ENCODE measurements at places on chromosomes 6 and 20.

GRCh38 chr20:17568972-17569521, 828 bp upstream of the DSTN start:
- peak; percentile 47 for DNase-seq

DNA sequence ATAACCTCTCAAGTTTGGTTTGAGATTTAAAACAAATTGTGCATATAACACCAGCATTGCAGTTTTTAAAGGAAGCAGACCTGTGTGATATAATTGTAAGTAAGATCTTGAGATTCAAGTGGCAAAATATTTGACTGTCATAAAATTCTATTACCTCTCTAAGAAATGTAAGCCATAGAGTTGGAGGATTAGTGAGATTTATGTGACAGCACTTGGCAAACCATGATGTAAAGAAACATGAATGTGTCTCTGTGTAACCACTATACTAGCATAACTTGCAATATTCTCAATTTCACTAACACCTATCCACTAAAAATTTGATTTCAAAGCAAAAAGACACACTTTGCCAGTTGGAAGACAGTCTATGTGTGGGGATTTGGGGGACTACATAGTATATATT, 190.2 kb upstream of the SSTR4 start:
- no peak for DNase-seq

GRCh38 chr6:137949686-137950390, 82.8 kb downstream of the TNFAIP3 start:
- DNase-seq = no peak

DNA sequence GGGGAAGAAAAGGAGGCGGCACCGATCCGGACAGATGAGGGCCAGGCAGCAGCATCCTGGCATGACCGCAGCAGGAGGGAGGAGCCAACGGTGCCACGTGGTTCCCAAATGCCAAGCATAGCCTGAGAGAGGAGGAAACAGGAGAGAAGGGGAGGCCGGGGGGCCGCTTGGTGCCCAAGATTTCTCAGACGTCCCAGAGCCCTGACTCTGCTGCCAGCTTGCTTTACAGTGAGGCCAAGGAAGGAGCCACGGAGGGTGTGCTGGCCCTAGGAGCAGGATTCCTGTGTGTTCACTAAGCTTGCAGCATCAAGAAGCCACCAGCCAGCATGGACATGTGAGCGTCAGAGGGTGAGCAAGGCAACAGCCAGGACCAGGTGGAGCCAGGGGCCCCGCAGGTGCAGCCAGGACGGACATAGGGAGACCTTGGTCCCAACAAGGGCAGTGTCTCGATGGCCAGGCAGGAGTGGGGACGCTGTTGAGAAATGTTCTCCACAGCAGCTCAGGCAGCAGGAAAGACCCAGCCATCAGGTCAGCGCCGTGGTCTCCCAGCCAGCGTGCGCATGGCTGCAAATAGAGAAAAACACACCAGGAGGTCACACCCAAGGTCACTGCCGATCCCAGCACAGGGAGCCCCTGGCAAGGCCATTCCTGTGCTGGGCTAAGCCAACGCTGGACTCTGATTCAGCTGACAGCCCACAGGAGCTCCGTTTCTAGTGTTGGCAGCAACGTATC, 143.7 kb downstream of the DLL1 start:
- no peak for DNase-seq

DNA sequence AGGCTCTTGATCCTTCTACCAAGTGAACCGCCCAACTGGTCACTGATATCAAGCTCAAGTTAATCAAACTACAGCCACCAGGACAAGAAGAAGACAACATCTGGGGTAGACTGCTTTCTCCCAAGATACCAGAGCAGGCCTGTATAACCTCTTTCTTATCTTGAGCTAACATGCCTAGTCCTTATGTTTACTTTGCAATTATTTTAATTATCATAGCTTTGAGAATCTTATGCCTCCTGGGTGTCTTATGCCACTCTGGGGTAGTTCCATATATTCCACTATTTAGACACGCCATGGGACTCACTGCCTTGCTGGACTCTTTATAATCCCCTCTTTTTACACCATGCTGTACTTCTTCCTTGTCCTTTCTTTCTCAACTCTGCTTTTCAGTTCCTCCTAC, 41.5 kb upstream of the ECI2 start:
- no peak for DNase-seq

DNA sequence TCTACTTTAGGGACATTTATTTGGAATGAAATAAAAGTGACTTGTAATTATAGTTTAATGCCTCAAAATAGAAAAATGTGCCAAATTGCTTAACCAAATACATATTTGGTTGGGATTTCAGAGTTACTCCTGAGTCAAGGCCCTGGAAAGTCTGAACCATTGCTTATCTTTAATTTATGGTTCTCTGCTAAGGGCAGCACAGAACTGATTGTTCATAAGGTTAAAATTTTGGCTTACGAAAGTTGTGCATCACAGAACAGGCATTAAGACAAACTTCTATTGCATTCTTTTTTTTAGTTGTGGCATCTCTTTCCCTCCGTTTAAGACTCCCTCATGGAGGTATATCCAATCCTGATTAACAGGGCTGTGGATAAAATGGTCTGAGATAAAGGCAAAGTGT, 92.2 kb upstream of the TENT5A start:
- DNase-seq = no peak

DNA sequence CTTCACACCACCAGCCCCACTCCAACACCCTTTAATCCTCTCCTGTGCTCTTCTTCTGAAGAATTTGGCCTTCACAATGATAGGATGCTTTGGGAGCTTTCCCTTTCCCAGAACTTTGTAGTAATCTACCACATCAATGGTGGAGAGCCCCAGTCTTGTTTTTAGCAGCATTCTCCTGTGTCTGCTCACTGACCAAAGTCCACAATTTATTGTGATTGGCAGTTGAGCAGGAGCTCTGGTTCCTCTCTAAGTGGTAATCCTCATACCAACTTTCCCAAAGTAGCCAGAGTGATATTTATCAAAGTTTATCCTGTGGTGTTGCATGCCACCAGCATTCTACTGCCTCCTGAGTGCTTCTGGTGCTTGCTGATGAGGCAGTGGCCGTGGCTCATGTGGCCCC, 29.0 kb upstream of the OPN5 start:
- DNase-seq = no peak

DNA sequence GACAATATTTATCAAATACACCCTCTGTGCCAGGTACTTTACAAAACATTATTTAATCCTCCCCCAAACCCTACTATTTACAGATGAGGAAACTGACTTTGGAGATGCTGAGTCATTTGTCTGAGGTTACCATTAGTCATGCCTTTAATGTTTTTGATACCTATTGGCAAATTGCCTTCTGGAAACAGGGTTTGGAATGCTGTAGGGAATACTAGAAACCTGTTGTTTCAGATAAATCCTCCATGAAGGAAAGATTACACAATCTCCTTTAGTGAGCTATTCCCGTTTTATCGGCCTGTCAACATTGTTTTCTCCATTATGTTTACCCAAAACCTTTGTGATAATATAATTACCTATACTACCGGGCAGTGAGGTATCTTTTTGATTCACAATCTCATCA, 93.6 kb upstream of the ADGRF1 start:
- no peak for DNase-seq

- no peak for DNase-seq
Measured at GRCh38 chr6:21781128-21781527, 187.6 kb downstream of the SOX4 start.

DNA sequence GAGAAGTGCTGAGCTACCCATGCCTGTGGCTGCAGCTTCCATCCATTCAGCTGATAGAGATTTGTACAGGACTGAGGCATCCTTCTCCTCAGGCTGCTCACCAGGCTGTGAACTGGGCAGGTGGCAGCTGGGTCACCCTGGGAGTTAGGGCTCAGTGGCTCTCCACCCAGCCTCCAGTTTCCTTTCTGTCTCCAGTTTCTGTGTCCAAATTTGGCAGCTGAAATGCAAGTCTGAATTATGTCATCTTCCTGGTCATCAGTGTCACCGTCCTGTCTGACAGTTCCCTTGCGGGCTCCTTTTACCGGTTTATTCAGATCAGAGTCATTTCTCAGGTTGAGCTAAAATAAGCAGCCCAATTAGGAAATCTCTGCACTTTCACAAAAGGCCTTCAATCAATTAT, 93.3 kb downstream of the EDN1 start:
- no peak for DNase-seq

- no peak for DNase-seq
Measured at GRCh38 chr6:137702791-137703424, 164.2 kb upstream of the TNFAIP3 start.

GRCh38 chr6:41439524-41440418, 104.4 kb downstream of the NCR2 start:
- no peak for DNase-seq

DNA sequence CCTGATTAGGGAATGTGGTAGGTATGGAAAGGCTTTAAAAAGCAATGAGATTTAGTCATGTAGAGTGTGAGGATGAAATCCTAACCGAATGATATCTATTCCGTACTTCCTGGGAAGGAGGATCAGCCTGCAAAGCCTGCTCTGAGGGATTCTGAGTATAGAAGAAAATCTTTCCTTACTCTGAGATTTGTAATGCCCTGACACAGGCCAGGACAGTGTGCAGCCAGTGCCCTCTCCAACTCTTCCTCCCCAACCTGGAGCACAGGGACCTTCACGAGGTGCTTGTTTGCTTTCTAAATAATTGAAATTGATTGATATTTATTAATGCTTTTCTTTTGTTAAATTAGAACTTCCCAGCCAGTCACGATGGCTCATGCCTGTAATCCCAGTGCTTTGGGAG, 131.6 kb downstream of the ADGRG6 start:
- DNase-seq = no peak

- no peak for DNase-seq
Measured at GRCh38 chr20:34525709-34526416, 9.6 kb downstream of the DYNLRB1 start.

- no peak for DNase-seq
Measured at GRCh38 chr6:85431271-85431670, 18.6 kb upstream of the NT5E start.

DNA sequence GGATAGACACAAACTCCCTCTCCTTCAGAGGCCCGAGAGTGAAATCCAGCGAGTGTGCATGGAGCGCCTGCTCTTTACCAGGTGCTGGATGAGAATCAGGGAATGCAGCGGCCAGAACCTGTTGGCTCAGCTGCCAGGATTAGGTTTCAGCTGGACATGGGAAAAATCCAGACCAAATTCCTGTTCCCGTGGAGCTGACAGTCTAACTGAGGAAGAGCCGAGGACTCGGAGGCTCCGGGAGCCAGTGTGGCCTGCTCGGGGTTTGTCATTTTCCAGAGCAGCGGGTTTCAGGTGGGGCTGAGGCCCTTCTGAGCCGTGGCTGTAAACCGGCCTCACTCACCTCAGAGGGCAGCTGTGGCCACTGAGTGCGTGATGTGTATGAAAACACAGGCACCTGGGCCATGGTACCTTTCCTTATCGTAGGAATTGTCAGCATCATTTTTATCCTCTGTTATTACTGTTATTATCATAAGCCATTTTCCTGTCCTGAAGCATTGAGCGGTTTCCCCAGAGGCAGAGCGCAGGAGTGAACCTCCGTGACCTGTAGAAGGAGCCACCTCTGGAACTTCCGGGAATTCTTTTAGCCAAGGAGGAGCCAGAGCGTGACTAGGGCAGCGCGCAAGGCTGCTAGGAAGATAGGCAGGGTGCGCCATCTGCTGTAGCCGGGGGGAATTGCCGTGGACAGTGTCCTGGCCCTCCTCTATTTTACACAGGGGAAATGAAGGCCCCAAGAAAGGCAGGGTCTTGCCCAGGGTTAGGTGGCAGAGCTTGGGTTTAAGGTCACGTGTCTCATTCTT, 27.3 kb downstream of the PKIG start:
- no peak for DNase-seq

- no peak for DNase-seq
Measured at GRCh38 chr20:36549942-36550789, 8.8 kb downstream of the MYL9 start.

- no peak for DNase-seq
Measured at GRCh38 chr6:38166411-38167240, 347.1 kb downstream of the ZFAND3 start.

DNA sequence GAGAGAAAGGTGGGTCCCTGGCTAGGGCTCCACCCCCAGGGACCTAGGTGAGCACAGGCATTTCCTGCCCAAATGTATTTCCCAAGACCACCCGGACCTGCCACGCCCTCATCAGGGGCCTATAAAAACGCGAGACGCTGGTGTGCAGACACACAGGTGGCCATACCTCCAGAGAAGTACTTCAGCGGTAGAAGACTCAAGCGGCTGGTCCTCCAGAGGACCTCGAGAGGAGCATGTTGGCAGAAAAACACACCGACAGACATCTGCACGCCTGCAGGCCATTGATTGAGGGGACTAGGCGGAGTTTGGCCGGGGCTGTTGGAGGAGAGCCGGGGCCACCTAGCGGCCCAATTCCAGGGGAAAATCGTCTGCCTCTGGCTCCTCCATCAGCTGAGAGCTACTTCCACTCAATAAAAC, 695.8 kb upstream of the MMS22L start:
- DNase-seq = no peak

DNA sequence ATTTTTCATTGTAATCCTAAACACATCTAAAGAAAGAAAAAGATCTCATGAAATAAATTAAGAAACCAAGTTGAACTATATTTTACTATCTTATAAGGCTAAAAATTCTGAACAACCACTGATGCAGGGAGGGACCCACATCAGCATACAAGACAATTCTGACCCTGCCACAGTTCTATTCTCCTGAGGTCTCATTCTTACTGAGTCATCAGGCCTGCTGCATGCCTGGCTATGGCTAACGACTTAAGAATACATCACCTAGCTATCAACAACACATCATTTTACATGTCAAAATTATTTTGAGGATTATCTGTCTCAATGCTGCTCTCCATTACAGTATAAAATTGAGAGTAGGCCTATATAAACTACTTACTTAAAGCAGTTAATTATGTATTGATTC, 52.9 kb downstream of the FBXL4 start:
- no peak for DNase-seq

- DNase-seq = no peak
Measured at GRCh38 chr6:29728173-29728874, 5.1 kb downstream of the HLA-F start.

DNA sequence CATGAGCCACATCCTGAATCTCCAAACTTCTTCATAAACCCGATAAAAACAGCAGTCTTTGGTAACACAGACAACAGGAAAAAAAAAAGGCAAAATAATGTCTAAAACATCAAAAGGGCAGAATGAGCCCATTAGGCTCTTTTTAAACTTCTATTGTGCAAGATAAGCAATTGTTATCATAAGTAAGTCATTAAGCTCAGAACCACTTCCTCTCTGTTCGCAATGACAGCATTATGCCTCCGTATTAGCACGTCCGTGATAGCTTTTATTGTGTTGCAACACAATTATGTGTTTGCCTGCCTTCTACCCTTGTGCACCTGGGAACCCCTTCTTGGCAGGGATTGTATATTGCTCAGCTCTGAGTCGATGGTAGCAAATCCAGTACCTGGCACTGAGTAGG, 147.1 kb downstream of the LRFN2 start:
- DNase-seq = no peak

- DNase-seq = no peak
Measured at GRCh38 chr20:38076548-38076947, 43.0 kb downstream of the RPRD1B start.

- DNase-seq = no peak
Measured at GRCh38 chr6:56888687-56889086, 66.2 kb upstream of the BEND6 start.

GRCh38 chr20:9253006-9253539, 184.2 kb downstream of the PLCB4 start:
- DNase-seq = no peak

GRCh38 chr6:51725155-51725554, 362.3 kb downstream of the PKHD1 start:
- DNase-seq = no peak
